Skeletal muscle cell (primary cell): ENCODE measurements at places on chromosomes 3 and 15.

GRCh38 chr15:76996526-76997401, 1.8 kb downstream of the PSTPIP1 start:
- no peak for DNase-seq

DNA sequence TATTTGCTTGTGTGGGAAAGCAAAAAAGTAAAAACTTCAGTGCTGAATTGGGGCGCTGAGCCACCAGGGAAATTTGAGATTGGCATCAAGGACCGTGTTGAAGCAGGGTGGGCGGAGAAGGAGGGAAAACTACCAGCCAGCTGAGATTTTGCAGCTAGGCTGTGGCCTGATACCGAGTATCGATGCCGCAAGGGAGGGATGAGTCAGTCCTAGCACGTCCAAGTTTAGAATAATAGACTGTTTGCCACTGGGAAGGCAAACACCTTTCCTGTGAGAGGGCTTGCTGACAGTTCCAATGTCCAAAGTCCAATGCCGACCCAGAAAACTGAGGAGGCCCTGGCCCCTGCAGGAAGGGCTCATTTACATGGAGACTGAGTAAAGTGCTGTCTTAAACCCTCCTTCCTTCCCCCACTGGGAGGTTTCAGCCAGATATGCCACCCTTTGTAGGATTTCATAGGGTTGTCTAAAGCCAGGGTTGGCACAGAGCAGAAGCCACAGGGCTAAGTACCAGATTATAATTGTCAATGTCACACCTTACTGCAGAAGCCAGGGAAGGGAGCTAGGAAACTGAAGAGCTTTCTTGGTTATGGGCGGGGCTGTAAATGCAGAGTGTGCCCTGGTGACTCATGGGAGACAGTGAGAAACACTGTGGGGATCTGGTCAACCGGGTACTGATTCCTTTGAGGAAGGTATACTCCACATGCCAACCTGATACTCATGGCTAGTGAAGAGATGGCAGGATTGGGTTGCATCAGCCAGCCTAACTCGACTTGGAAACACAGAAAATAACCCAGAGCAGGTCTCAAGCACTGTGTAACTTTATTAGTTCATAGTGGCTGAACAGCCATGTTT, 28.4 kb upstream of the PIK3CB start:
- DNase-seq, result peak; percentile 45

- no peak for DNase-seq
Measured at GRCh38 chr15:70866982-70867641, 13.2 kb upstream of the LARP6 start.

- no peak for DNase-seq
Measured at GRCh38 chr15:61243983-61244593, 15.0 kb upstream of the RORA start.

GRCh38 chr15:34782901-34783300, 12.4 kb downstream of the ACTC1 start:
- no peak for DNase-seq

DNA sequence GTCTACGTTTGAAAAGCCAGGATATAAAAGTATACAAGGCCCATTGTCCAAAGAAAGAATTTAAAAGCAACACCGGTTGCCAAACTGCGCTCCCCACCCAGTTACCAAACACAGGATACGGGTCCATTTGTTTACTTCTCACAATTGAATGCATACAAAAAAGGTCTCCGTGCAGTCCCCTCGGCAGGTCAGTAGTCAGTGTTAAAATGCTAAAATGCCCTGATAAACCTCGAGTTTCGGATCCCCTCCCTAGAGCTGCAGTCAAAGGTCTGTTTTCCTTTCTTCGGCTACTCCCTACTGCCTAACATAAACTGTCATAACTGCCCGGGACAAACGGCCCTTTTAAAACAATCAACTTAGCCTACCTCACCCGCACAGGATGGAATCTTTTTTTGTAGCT, 534.6 kb downstream of the FOXP1 start:
- DNase-seq, result no peak

- no peak for DNase-seq
Measured at GRCh38 chr3:14943042-14943441, 4.3 kb upstream of the NR2C2 start.

DNA sequence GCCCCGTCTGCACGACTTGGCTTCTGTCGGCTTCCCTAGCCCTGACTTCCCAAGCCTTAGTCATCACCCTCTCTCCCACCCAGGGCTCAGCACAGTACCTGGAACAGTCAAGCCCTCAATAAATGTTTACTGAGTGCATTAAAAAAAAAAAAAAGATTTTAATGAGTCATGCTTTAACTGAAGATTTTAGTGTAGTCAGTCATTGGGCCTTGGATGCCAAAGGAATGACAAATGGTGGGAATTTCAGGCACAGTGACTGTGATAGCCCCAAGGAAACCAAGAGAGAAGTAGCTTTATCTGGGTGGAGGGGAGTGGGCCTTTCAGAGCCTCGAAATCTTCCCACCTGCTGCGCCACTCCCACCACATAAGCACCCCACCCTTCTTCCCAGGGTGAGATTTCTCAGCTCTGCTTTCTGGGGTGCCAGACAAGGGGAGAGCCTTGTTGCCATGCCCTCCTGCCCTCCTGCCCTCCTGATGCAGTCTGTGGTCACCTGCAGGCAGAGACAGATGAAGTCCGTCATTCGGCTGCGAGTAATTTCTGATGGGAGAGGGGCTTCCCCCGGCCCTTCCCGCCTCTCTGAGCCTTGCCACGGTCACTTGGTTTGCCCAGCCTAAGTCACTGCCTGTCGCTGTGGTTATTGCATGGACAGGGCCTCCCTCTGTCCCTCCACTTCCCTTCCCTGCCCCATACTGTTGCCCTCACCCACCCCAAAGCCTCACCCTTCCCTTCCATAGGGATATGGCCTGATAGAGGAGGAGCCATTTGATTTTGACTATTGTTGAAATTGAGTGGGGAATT, 41.8 kb downstream of the SMAD3 start:
- DNase-seq, result peak; percentile 97

DNA sequence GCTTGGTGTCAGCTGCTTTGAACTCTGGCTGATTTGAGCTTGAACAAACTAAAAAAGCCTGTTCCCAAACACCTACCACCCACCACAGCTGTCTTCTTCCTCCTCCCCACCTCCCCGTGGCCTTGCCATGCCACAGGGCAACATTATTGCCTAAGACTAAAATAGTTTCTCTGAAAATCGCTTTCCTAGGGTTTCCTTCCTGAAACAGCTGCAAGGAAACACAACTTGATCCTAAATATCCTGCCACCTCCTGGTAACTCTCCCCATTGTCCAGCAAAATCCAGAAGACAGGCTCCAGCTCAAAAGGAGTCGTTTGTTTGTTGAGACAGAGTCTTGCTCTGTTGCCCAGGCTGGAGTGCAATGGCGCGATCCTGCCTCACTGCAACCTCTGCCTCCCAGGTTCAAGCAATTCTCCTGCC, 193.9 kb upstream of the TPM1 start:
- peak; percentile 34 for DNase-seq

DNA sequence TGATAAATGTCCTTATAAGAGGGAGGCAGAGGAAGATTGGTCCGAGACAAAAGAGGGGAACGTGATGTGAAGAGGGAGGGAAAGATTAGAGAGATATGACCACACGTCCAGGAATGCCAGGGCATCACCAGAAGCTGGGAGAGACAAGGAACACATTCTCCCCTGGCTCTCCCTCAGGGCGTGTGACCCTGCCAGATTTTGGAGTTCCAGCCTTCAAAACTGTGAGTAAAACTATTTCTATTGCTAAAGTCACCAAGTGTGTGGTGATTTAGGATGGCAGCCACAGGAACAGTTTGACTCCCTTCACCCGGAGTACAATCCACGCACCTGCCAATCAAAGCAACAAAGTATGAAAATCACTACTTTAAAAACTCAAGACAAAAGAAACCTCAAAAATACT, 32.1 kb upstream of the TJP1 start:
- DNase-seq, result no peak
